T-cell (primary cell): ENCODE measurements at places on chromosomes 2 and 18.

GRCh38 chr2:133817680-133818566 lies 249.7 kb upstream of the NCKAP5 start:
- no peak for DNase-seq
- peaks cover 14% of the 10 kb centered on the region for H3K27me3 ChIP-seq
- no peaks in the 10 kb centered on the region for H3K36me3 ChIP-seq
- H3K27ac ChIP-seq = no peak overlapping the region
- H3K4me1 ChIP-seq = no peaks in the 10 kb centered on the region
- H3K4me3 ChIP-seq = no peak overlapping the region

- DNase-seq = no peak
- no peaks in the 10 kb centered on the region for H3K36me3 ChIP-seq
- no peak overlapping the region for H3K4me3 ChIP-seq
- H3K4me1 ChIP-seq = no peaks in the 10 kb centered on the region
Observed at GRCh38 chr18:47775961-47776360, 154.5 kb downstream of the SMAD2 start.

DNA sequence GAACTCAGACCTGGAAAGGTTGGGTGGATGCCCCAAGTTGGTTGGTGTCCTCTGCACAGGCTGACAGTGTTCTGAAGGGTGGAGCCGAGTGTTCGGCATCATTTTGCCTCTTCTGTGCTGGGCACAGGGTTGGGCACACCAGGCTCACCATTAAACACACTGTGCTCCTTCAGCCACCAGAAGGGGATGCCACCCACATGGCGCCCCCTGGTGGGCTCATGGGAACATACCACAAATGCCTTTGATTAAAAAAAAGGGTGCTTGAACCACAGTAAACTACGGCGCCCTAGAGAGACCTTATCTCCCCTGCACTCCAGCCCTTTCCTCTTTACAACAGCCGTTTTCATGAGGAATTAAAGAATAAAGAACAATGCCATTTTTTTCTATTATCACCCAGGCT lies 89.4 kb downstream of the CELF4 start:
- H3K4me1 ChIP-seq = no peaks in the 10 kb centered on the region
- H3K27ac ChIP-seq = no peak overlapping the region
- no peak overlapping the region for H3K4me3 ChIP-seq
- no peak for DNase-seq
- peaks cover 39% of the 10 kb centered on the region for H3K27me3 ChIP-seq

DNA sequence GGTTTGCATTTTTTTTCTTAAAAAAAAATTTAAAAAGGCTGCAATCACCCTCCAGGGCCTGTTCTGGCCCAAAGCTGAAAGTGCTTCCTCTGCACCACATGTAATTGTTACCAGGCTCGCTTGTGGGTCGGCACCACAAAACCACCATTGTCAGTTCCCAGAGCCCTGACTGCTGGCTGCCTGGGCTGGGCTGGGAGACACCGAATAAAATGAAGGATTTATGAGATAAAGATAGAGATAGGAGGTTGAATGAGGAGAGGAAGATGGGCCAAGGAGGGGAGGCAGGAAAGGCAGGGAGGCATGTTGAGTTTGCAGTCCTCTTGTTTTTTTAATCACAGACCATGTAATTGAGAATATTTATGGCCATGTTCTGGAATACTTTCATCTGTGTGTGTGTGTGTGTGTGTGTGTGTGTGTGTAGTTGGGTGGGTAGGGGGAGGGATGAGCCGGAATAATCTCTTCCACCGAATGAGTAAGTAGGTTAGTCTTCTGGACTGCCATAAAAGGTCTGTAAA lies 14.7 kb downstream of the NRP2 start:
- no peak for DNase-seq
- no peak overlapping the region for H3K4me3 ChIP-seq
- no peaks in the 10 kb centered on the region for H3K36me3 ChIP-seq
- H3K4me1 ChIP-seq = no peaks in the 10 kb centered on the region
- H3K27ac ChIP-seq = no peak overlapping the region
- no peaks in the 10 kb centered on the region for H3K27me3 ChIP-seq

DNA sequence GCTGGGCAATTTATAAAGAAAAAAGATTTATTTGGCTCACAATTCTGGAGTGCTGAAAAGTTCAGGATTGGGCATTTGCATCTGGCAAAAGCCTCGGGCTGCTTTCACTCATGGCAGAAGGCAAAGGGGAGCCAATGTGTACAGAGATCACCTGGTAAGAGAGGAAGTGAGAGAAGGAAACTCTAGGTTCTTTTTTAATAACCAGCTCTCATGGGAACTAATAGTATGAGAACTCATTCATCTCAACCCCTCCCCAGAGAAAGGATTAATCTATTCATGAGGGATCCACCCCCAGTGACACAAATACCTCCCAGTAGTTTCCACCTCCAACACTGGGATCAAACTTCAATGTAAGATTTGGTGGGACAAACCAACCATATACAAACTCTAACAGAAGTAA lies 129.0 kb downstream of the EVA1A start:
- H3K27ac ChIP-seq = no peak overlapping the region
- no peak overlapping the region for H3K4me3 ChIP-seq
- peaks cover 4% of the 10 kb centered on the region for H3K4me1 ChIP-seq
- no peaks in the 10 kb centered on the region for H3K27me3 ChIP-seq

DNA sequence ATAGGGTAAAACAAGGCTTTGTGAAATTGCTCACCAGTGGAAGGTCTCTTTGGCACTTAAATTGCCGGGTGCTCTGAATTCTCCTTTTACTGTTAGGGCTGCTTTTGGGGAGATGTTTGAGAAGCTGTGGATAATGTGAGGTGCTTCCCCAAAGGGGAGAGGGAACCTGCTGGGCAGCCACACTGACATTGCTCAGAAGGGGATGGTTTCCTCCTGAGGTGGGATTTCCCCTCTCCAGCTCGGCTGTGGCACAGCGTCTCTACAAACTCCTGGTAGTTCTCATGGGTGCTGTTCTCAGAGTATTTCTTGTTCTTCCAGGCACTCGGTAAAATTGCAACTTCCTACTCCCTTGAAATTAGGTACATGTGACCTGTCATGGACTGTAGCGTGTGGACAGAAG lies 124.2 kb downstream of the LPIN1 start:
- no peak overlapping the region for H3K27ac ChIP-seq
- DNase-seq = no peak
- no peak overlapping the region for H3K4me3 ChIP-seq
- no peaks in the 10 kb centered on the region for H3K36me3 ChIP-seq

GRCh38 chr2:8234757-8235374 lies 447.0 kb upstream of the ID2 start:
- no peak overlapping the region for H3K27ac ChIP-seq
- peaks cover 2% of the 10 kb centered on the region for H3K4me1 ChIP-seq
- no peaks in the 10 kb centered on the region for H3K36me3 ChIP-seq
- no peaks in the 10 kb centered on the region for H3K27me3 ChIP-seq
- no peak overlapping the region for H3K4me3 ChIP-seq
- DNase-seq = no peak

DNA sequence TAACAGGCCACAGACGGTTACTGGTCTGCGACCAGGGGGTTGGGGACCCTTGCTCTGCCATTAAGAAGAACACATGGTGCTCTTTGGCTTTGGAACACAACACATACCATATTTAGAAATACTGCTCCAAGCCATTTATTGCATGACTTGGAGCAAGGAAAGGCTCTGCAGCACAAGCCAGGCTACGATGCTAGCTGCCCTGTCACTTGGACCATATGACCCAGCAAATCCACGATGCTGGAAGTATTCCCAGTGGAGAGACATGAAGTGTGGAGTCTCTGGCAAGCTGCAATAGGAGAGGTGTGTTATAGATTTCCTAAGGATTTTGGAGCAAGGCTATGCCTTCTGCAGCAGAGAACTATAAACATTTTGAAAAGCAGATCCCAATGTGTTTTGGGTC lies 171.2 kb downstream of the HAUS1 start:
- H3K27me3 ChIP-seq = no peaks in the 10 kb centered on the region
- DNase-seq = no peak
- peaks cover 4% of the 10 kb centered on the region for H3K36me3 ChIP-seq
- no peak overlapping the region for H3K4me3 ChIP-seq
